Memory B cell (primary cell): ENCODE measurements at places on chromosomes 6 and 20.

DNA sequence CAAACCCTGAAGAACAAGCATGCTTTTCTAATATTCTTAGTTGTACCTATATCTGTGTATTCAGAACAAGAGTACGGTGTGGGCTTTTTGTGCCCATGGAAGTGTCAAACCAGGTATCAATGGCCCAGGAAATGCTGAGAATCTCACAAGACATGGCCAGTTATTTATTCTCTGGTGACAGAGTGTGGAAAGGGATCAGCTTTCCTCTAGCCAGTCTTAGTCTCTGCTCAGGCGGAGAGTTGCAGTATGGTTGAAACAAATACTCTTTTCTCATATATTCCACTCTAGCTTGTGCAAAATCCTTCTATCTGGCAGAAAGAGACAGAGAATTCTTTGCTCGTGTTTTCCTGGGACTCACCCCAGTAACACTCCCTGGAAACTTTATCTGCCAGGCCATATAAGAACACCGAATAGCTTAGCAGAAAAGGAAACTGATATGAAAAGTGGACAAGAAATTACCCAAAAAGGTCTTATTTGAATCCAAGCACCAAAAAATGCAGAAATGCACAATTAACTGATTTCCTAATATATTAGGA is 173.3 kb upstream of the RSPO3 start:
- DNase-seq = no peak

- no peak for DNase-seq
Observed at GRCh38 chr6:75285283-75285639, 669 bp upstream of the TMEM30A start.

- DNase-seq = no peak
Observed at GRCh38 chr6:76510489-76510888, 438.0 kb upstream of the IMPG1 start.

DNA sequence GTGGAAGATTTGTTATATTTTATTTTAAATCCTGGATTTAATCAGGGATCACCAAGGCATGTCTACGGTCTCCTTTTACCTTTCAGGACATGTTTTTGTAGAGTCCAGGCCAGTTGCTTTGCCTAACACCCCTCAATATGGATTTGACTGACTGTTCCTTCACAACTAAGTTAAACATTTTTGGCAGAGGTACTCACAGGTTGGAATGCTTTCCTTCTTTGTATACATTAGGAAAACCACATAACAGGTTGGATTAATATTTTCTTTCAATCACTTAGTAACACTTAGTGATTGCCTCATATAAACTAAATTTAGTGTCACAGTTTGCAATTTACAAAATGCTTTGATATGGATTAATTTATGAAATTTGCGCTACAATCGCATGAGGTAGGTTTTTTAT is 64.5 kb downstream of the IPCEF1 start:
- DNase-seq = no peak

- DNase-seq = no peak
Observed at GRCh38 chr20:54227241-54227640, 19.4 kb downstream of the PFDN4 start.

DNA sequence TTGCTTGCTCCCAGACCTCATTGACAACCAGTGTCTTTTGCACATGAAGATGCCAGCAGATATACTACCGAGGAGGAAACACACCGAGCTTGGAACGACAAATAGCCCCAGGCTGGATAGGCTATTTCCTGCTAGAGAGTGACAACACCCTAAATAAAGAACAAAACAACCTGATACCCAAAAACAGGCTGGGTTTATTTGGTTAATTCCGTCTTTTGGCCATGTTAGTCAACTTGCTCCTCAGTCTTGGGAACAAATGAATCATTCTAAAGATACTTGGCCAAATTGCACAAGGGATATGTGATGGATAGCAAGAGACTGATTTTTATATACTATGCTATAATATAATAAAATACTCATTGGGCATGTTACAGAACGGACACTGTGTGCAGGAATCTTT is 11.5 kb upstream of the MUC22 start:
- DNase-seq = no peak

DNA sequence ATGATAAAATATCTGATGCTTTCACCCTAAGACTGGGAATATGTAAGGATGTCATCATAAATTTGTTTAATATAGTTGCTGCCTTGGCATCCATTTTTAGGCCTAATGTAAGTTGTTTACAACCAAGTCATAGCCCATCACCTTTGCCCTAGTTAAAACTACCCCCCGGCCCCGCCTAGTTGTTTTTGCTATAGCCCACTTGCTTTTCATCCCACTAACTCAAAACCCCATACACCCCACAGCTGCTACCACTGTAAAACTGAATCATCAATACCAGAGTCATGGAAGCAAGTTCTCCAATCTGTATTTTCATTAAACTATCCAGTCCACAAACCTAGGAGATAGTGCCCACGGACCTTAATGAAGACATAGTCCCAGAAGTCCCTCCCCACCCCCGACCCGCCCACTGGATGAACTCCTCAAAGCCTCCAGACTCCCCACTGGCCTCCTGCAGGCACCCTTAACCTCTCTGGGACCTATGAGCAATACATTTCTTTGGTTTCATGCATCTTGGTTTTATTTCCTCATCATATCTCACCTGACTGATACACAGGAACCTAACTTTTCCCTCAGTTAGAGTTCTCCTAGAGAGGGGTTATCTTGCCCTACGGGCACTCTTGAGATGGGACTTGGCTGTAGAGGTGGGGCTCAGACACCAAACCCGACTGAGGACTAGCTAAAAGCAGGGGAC is 12.5 kb upstream of the ZDHHC14 start:
- no peak for DNase-seq

GRCh38 chr6:155909710-155910109 is 454.1 kb upstream of the NOX3 start:
- no peak for DNase-seq

- DNase-seq = no peak
Observed at GRCh38 chr6:45300736-45301135, 27.4 kb upstream of the RUNX2 start.

- peak; percentile 32 for DNase-seq
Observed at GRCh38 chr6:45714741-45715507, 300.7 kb downstream of the CLIC5 start.

DNA sequence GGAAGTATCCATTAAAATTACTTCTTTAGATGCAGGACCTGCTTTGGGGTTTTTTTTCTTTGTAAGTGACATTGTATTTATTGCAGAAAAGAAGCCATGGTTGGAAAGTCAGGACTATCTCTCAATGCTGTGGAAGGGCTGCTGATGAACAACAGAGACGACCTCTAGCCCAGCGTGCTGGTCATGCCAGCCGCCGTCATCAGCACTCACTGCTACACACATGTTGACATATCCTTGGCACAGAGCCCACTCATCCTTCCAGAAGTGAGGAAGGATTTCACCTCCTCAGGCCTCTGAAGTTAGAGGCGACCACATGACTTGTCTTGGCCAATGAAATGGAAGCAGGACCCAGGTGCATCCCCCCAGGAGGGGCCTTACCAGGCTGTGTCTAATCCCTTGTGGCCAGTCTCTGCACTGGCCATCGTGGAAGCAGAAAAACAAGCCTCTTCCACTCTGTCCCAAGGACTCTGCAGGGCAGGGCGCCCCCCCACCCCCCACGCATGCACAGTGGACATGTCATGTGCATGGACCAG is 343.5 kb downstream of the TAF4 start:
- DNase-seq = no peak

DNA sequence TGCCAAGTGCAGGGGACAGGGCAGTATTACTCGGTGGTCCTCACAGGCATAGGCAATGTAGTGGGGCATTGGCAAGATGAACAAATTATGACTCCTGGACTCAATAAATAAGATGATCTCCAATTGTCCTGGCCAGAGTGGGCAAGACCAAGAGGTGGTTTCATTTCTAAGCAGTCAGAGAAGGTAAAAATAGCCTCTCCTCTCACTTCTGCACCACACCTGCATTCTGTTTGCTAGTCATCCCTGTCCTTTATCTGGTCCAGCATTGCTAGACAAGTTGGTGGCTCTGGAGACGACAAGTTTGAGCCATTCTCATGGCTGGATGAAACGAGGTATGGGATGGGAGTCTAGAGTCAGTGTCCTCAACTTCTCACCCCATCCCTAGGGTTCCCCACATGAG is 83.0 kb downstream of the BANF2 start:
- no peak for DNase-seq

DNA sequence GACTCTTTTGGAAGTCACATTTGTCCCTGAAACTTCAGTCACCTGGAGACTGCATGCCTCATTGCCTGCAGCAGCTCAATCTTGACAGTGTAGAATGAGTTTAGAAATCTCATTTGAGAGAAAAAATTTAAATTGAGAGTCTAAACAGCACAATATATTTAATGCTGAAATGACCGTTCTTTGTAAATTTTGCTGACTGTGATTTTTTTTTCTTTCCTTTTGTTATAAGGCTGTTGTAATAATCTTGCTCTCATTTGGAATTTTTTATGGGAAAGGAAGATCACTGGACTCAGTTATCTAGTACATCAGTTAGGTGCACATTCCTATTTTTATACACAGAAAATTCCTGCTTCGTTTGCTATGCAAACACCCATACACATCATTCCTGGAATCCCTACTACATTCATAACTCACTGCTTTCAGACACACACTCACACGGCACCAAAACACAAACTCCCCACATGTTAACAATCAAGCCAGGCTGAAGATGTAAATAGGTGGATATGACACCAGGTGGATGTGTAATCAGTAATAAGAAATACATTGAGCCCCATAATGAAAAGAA is 43.8 kb downstream of the PTCHD4 start:
- DNase-seq = no peak

DNA sequence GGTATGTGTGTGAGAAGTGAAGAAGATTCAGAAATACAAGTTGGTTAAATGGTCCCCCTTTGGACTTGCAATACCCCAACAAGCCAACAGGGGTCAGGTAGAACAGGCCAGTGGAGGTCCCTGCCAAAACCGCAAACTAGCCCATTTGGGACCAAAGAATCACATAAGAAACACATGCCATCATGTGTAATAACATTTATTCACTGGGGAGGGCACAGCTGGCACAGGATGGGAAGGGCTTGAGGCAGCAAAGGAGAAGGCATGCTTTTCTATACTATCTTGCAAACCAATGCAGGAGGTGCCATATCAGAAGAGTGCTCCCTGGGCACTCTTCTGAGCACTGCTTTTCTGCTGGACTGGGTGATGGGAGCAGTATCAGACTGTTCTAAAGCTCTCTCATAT is 116.1 kb upstream of the TRAF3IP2 start:
- peak; percentile 30 for DNase-seq

DNA sequence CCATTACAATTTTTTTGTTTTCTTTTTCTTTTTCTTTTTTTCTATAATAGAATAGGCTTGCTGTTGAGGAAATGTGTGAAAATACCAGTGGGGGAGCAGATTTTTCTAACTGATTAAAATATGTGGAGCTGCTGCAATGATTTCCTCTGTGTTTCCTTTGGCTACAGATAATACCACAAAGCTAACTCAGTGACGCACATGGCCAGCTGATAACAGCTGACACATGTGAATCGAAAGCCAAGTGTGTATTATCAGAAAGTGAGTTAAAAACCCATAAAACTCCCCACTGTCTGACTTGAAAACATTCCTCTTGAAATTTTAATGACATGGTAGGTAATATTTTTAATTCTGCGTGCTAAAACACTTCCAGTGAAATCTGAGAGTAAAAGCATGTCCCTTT is 70.8 kb upstream of the AHI1 start:
- no peak for DNase-seq

DNA sequence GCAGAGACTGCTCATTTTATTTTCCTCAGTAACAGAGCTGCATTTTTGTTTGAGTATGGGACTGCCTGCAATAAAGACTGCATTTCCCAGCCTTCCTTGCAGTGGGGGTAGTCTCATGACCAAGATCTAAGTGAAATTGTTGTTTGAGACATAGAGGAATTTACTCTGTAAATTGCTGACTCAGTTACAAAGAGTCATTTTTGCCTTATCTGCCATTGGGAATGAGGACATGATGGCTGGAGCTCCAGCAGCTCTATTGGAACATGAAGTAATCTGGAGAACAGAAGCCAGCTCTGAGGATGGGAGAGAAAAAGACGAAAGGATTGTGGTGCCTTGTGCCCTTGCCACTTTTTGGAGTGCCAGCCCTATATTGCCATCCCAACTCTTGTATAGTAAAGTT is 2.1 kb upstream of the CST11 start:
- no peak for DNase-seq

DNA sequence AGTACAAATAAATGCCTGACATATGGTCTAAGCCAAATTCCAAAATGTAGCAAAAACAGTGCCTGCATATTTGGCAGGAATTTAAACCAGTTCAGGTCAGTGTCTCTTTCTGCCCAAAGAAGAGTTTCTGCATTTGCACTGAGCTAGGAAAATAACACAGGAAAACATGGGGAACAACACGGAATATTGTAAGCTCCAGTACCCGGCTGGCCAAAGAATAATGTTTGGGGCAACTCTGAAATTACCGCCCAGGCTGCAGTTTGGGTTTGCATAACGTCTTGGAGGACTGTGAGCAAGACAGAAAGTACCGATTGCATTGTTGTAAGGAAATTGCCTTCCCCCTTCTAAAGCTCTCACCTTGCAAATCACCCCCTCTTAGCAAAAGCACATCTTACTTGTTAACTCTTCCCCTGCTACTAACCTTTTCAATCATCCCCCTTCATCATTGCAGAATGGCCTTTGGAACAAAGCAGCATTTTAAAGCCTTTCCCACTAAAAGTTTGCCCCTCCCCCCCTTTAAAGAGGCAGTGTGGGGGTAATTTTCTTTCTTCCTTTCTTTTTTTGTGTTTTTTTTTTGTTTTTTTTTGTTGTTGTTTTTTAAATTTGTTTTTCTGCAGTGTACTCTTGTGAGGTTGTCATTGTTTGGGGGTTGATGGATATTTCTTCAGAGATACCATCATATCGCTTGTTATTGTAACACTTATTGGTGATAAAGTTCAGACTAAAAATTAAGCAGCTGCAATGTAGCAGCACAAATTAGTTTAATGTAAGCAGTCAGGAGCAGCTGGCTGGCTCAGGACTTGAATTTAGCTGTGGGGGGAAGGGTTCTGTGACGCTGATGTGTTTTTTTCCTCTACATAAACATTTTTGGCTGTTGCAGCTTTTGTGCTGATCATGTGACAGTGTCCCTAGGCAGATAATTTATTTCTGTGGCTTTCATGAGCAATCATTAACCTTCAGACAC is 100.0 kb upstream of the CITED2 start:
- DNase-seq = no peak

GRCh38 chr6:63574554-63574900 is 2.2 kb downstream of the LOC128125822 start:
- DNase-seq = no peak

GRCh38 chr6:99233219-99233618 is 116.3 kb downstream of the FAXC start:
- DNase-seq = no peak

GRCh38 chr6:44247338-44248302 is 719 bp downstream of the HSP90AB1 start:
- DNase-seq = peak; percentile 71

DNA sequence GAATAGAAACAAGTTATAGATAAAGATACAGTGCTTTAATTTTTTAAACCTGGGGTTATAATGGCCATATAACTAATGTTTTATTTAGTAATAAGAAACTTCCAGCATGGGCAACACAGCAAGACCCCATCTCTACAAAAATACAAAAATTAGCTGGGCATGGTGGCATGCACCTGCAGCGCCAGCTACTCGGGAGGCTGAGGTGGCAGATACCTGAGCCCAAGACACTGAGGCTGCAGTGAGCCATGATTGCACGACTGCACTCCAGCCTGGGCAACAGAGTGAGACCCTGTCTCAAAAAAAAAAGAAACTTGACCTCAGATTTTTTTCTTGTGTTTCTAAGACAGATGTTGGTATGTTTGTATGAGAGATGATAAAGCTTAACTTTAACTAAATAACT is 22.9 kb downstream of the EEF1A1 start:
- no peak for DNase-seq

GRCh38 chr6:107590378-107590777 is 100.5 kb downstream of the SOBP start:
- DNase-seq = no peak
